ENCODE measurements at places on chromosomes 2 and 18. TPM values are rescaled to one million over a fixed set of nuclear protein-coding genes. Genes with fewer than 3 reads are reported as not detected.
A peak's percentile ranks its signal among the peaks of the same experiment; 100 is the strongest.

The TCF4 gene
- total RNA-seq, result 0.93 TPM

The MDH1B gene
- not detected for total RNA-seq

The CDH7 gene
- total RNA-seq, result not detected

The KLHL30 gene
- not detected for total RNA-seq

The C2orf15 gene
- total RNA-seq, result 3.2 TPM

The ARHGAP15 gene
- 225 TPM for total RNA-seq

The POMC gene
- 3.6 TPM for total RNA-seq

The PLEK gene
- 10.7 TPM for total RNA-seq

The ARID5A gene
- total RNA-seq, result 83.8 TPM

The INHBB gene
- not detected for total RNA-seq

The ERFE gene
- total RNA-seq, result not detected

- H3K27ac ChIP-seq, result no peak overlapping the region
- H3K4me1 ChIP-seq, result no peaks in the 10 kb centered on the region
- no peaks in the 10 kb centered on the region for H3K36me3 ChIP-seq
Observed at GRCh38 chr2:26469092-26469710, 8.7 kb downstream of the OTOF start.

GRCh38 chr2:239816576-239817467 lies 208.3 kb downstream of the NDUFA10 start:
- no peaks in the 10 kb centered on the region for H3K4me1 ChIP-seq
- H3K27me3 ChIP-seq, result no peaks in the 10 kb centered on the region
- no peak for DNase-seq
- no peak overlapping the region for H3K27ac ChIP-seq

- no peaks in the 10 kb centered on the region for H3K36me3 ChIP-seq
- H3K4me3 ChIP-seq, result no peak overlapping the region
- no peak for DNase-seq
- H3K27ac ChIP-seq, result no peak overlapping the region
Observed at GRCh38 chr2:74328074-74328473, 15.1 kb downstream of the SLC4A5 start.

GRCh38 chr2:237712477-237713377 lies 85.3 kb downstream of the LRRFIP1 start:
- H3K27ac ChIP-seq, result no peak overlapping the region
- no peak overlapping the region for H3K4me3 ChIP-seq

GRCh38 chr2:201059961-201060755 lies 11.3 kb downstream of the HYCC2 start:
- H3K4me1 ChIP-seq, result peaks cover 16% of the 10 kb centered on the region
- peak; percentile 6 for DNase-seq
- no peak overlapping the region for H3K4me3 ChIP-seq

- no peak overlapping the region for H3K27ac ChIP-seq
- no peak for DNase-seq
- H3K27me3 ChIP-seq, result no peaks in the 10 kb centered on the region
- H3K36me3 ChIP-seq, result no peaks in the 10 kb centered on the region
Observed at GRCh38 chr2:190653231-190653630, 4.3 kb downstream of the NAB1 start.

GRCh38 chr2:136384531-136385303 lies 266.8 kb upstream of the CXCR4 start:
- peaks cover 33% of the 10 kb centered on the region for H3K4me1 ChIP-seq
- H3K4me3 ChIP-seq, result no peak overlapping the region
- no peaks in the 10 kb centered on the region for H3K36me3 ChIP-seq
- no peak overlapping the region for H3K27ac ChIP-seq
- H3K27me3 ChIP-seq, result no peaks in the 10 kb centered on the region

DNA sequence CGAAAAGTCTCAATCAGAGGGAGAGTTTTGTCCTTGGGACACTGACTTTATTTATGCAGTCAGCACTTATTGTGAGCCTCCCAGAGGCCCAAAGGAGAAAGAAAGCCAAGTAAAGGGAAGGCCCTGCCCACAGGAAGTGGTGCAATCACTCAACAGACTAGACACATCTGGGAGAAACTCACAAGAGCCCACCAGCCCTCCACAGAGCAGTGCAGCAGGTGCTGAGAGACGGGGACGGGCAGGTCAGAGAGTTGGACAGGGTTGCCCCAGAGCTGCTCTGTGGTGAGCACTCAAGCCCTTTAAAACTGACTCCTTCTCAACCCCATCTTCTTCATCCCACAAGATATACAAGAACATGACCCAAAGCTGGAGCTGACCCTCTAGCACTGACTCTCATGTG lies 96.0 kb downstream of the TFCP2L1 start:
- no peaks in the 10 kb centered on the region for H3K27me3 ChIP-seq
- DNase-seq, result no peak
- H3K27ac ChIP-seq, result no peak overlapping the region
- no peaks in the 10 kb centered on the region for H3K4me1 ChIP-seq
- no peak overlapping the region for H3K4me3 ChIP-seq

DNA sequence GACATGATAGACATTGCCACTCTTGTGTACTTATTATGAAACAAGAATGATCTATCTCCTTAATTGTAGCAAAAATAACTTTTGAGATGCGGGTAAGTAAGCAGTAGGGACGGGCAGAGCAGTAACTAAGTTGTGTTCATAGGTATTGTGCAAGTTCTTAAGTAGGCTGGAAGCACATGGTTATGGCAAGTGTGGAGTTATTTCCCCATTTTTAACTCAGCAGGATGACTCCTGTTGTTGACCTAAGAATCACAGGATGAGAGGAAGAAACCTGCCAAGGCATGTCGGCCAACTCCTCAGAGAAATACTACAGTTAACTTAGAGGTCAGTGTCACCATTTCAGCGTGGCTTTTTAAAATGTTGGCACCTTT lies 51.1 kb upstream of the FN1 start:
- H3K4me1 ChIP-seq, result no peaks in the 10 kb centered on the region
- H3K27me3 ChIP-seq, result no peaks in the 10 kb centered on the region
- no peak for DNase-seq

GRCh38 chr2:217941886-217942728 lies 60.7 kb downstream of the TNS1 start:
- no peak for DNase-seq
- H3K27me3 ChIP-seq, result no peaks in the 10 kb centered on the region
- H3K4me3 ChIP-seq, result no peak overlapping the region
- H3K4me1 ChIP-seq, result no peaks in the 10 kb centered on the region

GRCh38 chr2:47079515-47080412 lies 75.3 kb downstream of the STPG4 start:
- no peaks in the 10 kb centered on the region for H3K27me3 ChIP-seq
- H3K4me3 ChIP-seq, result no peak overlapping the region
- H3K4me1 ChIP-seq, result no peaks in the 10 kb centered on the region
- H3K36me3 ChIP-seq, result no peaks in the 10 kb centered on the region

GRCh38 chr2:153100151-153100550 lies 378.4 kb downstream of the RPRM start:
- no peaks in the 10 kb centered on the region for H3K4me1 ChIP-seq
- no peak overlapping the region for H3K27ac ChIP-seq
- DNase-seq, result no peak
- H3K27me3 ChIP-seq, result no peaks in the 10 kb centered on the region
- no peak overlapping the region for H3K4me3 ChIP-seq

GRCh38 chr2:67881816-67882215 lies 181.0 kb downstream of the C1D start:
- H3K27me3 ChIP-seq, result no peaks in the 10 kb centered on the region
- no peak for DNase-seq
- H3K36me3 ChIP-seq, result no peaks in the 10 kb centered on the region
- no peaks in the 10 kb centered on the region for H3K4me1 ChIP-seq

GRCh38 chr2:55334728-55335127 lies 65.7 kb upstream of the MTIF2 start:
- H3K27me3 ChIP-seq, result no peaks in the 10 kb centered on the region
- H3K4me3 ChIP-seq, result no peak overlapping the region
- no peak overlapping the region for H3K27ac ChIP-seq

DNA sequence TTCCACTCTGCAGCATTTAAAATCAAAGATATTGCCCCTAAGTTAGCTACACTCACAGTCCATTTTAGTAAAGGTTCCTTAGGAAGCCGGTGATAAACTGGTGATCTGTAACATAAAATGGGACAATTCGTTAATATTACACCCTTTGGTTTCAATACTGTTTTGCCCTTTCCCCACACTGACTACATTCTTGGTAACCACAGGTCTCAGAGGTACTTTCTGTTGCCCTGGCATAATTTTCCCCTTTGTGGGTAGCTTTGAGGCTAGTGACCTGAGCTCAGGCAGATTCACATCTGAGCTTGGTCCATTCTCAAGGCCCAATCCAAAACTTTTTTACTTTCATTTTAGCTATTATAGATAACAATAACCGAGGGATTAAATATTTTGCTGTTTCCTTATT lies 32.9 kb upstream of the CSRNP3 start:
- no peaks in the 10 kb centered on the region for H3K36me3 ChIP-seq
- H3K4me1 ChIP-seq, result no peaks in the 10 kb centered on the region
- no peaks in the 10 kb centered on the region for H3K27me3 ChIP-seq
- no peak for DNase-seq
- H3K4me3 ChIP-seq, result no peak overlapping the region

- no peak for DNase-seq
- no peaks in the 10 kb centered on the region for H3K36me3 ChIP-seq
- no peak overlapping the region for H3K4me3 ChIP-seq
- H3K4me1 ChIP-seq, result no peaks in the 10 kb centered on the region
- no peak overlapping the region for H3K27ac ChIP-seq
Observed at GRCh38 chr2:187982668-187983067, 309.0 kb upstream of the GULP1 start.

- H3K36me3 ChIP-seq, result no peaks in the 10 kb centered on the region
- no peak overlapping the region for H3K4me3 ChIP-seq
- DNase-seq, result no peak
- H3K4me1 ChIP-seq, result no peaks in the 10 kb centered on the region
- no peak overlapping the region for H3K27ac ChIP-seq
- H3K27me3 ChIP-seq, result no peaks in the 10 kb centered on the region
Observed at GRCh38 chr2:76310894-76311633, 600.3 kb upstream of the GCFC2 start.

- no peak for DNase-seq
- no peaks in the 10 kb centered on the region for H3K4me1 ChIP-seq
- no peaks in the 10 kb centered on the region for H3K36me3 ChIP-seq
- no peak overlapping the region for H3K27ac ChIP-seq
Observed at GRCh38 chr2:215442401-215442787, 6.5 kb upstream of the FN1 start.

GRCh38 chr2:81061016-81061415 lies 756.5 kb upstream of the LRRTM1 start:
- no peak overlapping the region for H3K27ac ChIP-seq
- no peaks in the 10 kb centered on the region for H3K36me3 ChIP-seq
- no peaks in the 10 kb centered on the region for H3K4me1 ChIP-seq
- DNase-seq, result no peak
- no peak overlapping the region for H3K4me3 ChIP-seq
- H3K27me3 ChIP-seq, result no peaks in the 10 kb centered on the region

DNA sequence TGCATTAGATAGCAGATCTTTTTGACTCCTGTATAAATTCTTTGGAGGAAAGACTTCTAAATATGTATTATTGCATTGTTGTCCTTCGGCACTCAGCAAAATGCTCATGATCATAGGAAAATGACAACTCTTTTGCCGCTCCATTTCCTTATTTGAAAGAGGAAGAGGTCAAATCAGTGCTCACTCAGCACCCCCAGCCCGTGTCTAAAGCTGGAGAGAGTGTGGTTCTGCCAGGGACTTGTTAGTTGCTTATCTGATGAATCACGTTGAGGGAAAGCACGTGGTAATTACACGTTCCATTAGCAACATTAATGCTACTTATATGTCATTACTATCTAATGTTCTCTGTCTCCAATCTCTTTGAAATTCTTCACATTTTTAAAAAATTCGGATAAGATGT lies 46.0 kb upstream of the MBP start:
- no peaks in the 10 kb centered on the region for H3K27me3 ChIP-seq
- no peak for DNase-seq
- H3K27ac ChIP-seq, result no peak overlapping the region
- no peaks in the 10 kb centered on the region for H3K4me1 ChIP-seq
- H3K4me3 ChIP-seq, result no peak overlapping the region
- H3K36me3 ChIP-seq, result no peaks in the 10 kb centered on the region

- H3K4me1 ChIP-seq, result no peaks in the 10 kb centered on the region
- no peak for DNase-seq
- no peaks in the 10 kb centered on the region for H3K27me3 ChIP-seq
- H3K4me3 ChIP-seq, result no peak overlapping the region
Observed at GRCh38 chr18:36769611-36770314, 59.0 kb downstream of the TPGS2 start.

- no peaks in the 10 kb centered on the region for H3K4me1 ChIP-seq
- H3K36me3 ChIP-seq, result no peaks in the 10 kb centered on the region
- no peaks in the 10 kb centered on the region for H3K27me3 ChIP-seq
- no peak overlapping the region for H3K27ac ChIP-seq
Observed at GRCh38 chr2:57602733-57603132, 443.9 kb upstream of the VRK2 start.

- H3K4me3 ChIP-seq, result no peak overlapping the region
- no peaks in the 10 kb centered on the region for H3K4me1 ChIP-seq
- no peaks in the 10 kb centered on the region for H3K27me3 ChIP-seq
- H3K27ac ChIP-seq, result no peak overlapping the region
- no peaks in the 10 kb centered on the region for H3K36me3 ChIP-seq
- no peak for DNase-seq
Observed at GRCh38 chr2:229416116-229416694, 145.1 kb upstream of the PID1 start.

DNA sequence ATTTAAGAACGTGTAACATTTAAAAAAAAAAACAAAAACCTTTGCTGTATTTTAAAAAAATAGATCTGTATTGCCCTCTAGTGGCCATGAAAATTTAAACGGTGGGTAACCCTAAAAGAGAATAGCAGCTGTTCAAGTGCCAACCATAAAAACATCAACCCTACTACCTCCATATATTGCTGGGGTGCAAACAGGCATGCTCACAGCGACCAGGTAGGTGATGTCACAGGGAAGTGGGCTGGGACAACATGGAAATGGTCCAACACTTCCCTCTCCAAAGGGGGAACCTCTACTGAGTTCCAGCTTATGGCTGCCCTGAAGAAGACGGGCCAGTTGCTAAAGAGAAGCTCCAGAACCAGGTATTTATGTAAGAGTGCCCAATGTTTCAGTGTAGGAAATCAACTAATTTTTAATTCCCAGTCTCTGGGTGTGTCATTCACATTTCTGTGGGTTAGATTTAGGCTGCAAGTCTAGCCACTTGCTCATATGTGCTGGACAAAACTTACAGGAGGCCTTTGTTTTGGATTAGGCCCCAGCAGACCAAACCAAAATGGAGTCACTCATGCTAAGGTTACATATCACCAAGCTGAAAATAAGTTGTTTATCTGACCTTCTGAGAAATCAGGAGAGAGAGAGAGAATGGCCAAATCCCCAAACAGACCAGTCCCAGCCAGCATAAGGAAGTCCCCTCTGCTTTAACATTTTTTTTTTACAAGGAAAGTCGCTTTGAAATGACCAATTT lies 54.5 kb downstream of the SKA1 start:
- H3K27ac ChIP-seq, result no peak overlapping the region
- H3K27me3 ChIP-seq, result no peaks in the 10 kb centered on the region
- no peak for DNase-seq
- no peaks in the 10 kb centered on the region for H3K36me3 ChIP-seq
- H3K4me3 ChIP-seq, result no peak overlapping the region

GRCh38 chr2:207523005-207523404 lies 6.8 kb upstream of the CREB1 start:
- H3K36me3 ChIP-seq, result no peaks in the 10 kb centered on the region
- no peak for DNase-seq
- no peaks in the 10 kb centered on the region for H3K27me3 ChIP-seq
- no peak overlapping the region for H3K27ac ChIP-seq
- H3K4me3 ChIP-seq, result no peak overlapping the region

GRCh38 chr2:175366815-175367214 lies 185.3 kb upstream of the ATP5MC3 start:
- H3K4me1 ChIP-seq, result no peaks in the 10 kb centered on the region
- DNase-seq, result no peak
- H3K36me3 ChIP-seq, result no peaks in the 10 kb centered on the region
- no peaks in the 10 kb centered on the region for H3K27me3 ChIP-seq
- H3K27ac ChIP-seq, result no peak overlapping the region

All from CD4-positive, alpha-beta memory T cell (primary cell).